ENCODE measurements at places on chromosomes 16 and 17. TPM values are rescaled to one million over a fixed set of nuclear protein-coding genes. Genes with fewer than 3 reads are reported as not detected.

Gene PIRT
- 0.83 TPM for total RNA-seq

Gene MMP25
- total RNA-seq: 3.3 TPM

Gene ABAT
- total RNA-seq: 24.8 TPM

Gene CACNA1G
- not detected for total RNA-seq

GRCh38 chr16:54342966-54343365, 56.4 kb upstream of the IRX3 start:
- no peaks in the 10 kb centered on the region for H3K4me1 ChIP-seq
- H3K27ac ChIP-seq: no peak overlapping the region
- no peaks in the 10 kb centered on the region for H3K36me3 ChIP-seq
- DNase-seq: no peak
- no peak overlapping the region for H3K4me3 ChIP-seq

DNA sequence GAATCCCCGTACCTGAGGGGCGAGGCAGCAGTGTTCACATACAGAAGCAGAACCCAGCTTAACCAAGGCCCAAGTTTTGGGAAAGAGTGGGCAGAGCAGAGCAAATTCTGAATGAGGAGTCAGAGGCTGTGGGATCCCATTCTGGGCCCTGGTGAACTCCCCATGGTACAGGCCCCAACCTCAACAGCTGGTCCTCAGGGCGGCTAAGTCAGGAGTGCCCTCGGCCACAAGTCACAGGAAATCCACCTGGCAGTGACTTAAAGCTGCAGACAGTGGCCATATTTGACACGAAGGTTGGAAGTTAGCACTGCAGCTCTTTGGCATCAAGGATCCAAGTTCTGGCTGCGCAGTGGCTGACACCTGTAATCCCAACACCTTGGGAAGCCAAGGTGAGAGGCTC, 237.1 kb downstream of the PARN start:
- H3K27ac ChIP-seq: no peak overlapping the region
- no peaks in the 10 kb centered on the region for H3K36me3 ChIP-seq
- no peak for DNase-seq
- H3K4me3 ChIP-seq: no peak overlapping the region
- H3K27me3 ChIP-seq: no peaks in the 10 kb centered on the region

DNA sequence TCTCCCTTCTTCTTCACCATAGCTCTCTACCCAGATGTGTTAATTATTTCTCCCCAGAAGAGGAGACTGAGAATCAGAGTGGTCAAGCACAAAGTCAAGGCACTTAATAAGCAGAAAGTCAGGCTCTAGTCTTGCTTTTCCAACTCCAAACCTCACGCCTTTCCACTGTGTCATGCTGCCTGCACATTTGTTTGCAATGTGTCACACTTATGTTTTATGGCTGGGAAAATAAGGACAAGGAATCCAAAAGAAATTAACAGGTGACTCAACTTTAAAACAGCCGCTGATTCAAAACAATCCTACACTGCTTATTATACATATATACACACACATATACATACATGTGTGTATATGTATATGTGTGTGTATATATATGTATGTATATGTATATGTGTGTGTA, 255.7 kb upstream of the DYNLRB2 start:
- H3K4me3 ChIP-seq: no peak overlapping the region
- no peaks in the 10 kb centered on the region for H3K36me3 ChIP-seq
- no peaks in the 10 kb centered on the region for H3K4me1 ChIP-seq
- no peak for DNase-seq
- no peaks in the 10 kb centered on the region for H3K27me3 ChIP-seq
- no peak overlapping the region for H3K27ac ChIP-seq

DNA sequence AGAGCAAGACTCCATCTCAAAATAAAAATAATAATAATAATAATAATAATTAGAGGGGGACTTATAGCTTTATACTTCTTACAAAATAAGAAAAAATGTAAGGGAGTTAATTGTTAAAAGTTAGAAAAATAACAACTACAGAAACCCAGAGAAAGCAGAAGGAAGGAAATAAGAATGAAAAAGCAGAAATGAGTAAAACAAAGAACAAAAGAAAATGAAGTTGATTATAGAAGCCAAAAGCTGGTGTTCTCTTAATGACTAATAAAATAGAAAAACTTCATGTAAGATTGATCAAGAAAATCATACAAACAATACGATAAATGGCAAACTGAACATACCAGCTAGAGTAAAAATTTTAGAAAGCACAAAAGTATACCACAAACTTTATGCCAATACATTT, 6.8 kb upstream of the NSMCE1 start:
- no peak overlapping the region for H3K27ac ChIP-seq
- no peak for DNase-seq
- no peak overlapping the region for H3K4me3 ChIP-seq
- H3K36me3 ChIP-seq: no peaks in the 10 kb centered on the region
- no peaks in the 10 kb centered on the region for H3K27me3 ChIP-seq

- no peaks in the 10 kb centered on the region for H3K36me3 ChIP-seq
- H3K27me3 ChIP-seq: no peaks in the 10 kb centered on the region
- no peak overlapping the region for H3K4me3 ChIP-seq
- H3K27ac ChIP-seq: no peak overlapping the region
These were observed 41.3 kb downstream of the GPRC5B start for GRCh38 chr16:19843371-19843770.

- H3K4me3 ChIP-seq: no peak overlapping the region
- no peak for DNase-seq
- H3K36me3 ChIP-seq: no peaks in the 10 kb centered on the region
- H3K4me1 ChIP-seq: peaks cover 4% of the 10 kb centered on the region
These were observed 4.7 kb downstream of the ZPBP2 start for GRCh38 chr17:39872751-39873150.

DNA sequence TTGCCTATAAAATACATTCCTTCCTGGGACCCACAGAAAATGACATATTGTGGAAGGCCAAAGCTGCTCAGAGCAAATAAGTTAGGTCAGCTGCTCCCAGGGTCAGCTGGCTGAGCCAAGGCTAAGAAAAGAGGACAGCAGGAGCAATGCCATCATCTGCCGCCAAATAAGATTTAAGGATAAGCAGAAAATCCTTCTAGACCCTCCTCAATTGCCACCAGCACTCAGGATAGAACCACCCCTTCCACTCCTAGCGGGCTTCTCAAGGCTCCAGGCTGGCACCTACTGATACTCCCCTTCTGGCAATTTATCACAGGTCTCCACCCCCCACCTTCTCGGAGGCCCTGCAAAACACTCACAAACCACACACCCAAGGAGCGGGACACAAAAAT, 22.9 kb downstream of the MBTPS1 start:
- peaks cover 98% of the 10 kb centered on the region for H3K36me3 ChIP-seq
- no peak for DNase-seq
- no peaks in the 10 kb centered on the region for H3K27me3 ChIP-seq
- H3K4me3 ChIP-seq: no peak overlapping the region
- no peak overlapping the region for H3K27ac ChIP-seq
- H3K4me1 ChIP-seq: no peaks in the 10 kb centered on the region

GRCh38 chr16:49530427-49530970, 156.9 kb downstream of the C16orf78 start:
- no peak for DNase-seq
- no peak overlapping the region for H3K27ac ChIP-seq
- no peaks in the 10 kb centered on the region for H3K4me1 ChIP-seq
- no peak overlapping the region for H3K4me3 ChIP-seq

GRCh38 chr16:29985271-29985811, 10.1 kb downstream of the HIRIP3 start:
- H3K27ac ChIP-seq: no peak overlapping the region
- peaks cover 99% of the 10 kb centered on the region for H3K36me3 ChIP-seq
- peak; percentile 29 for DNase-seq
- no peaks in the 10 kb centered on the region for H3K4me1 ChIP-seq
- H3K4me3 ChIP-seq: no peak overlapping the region

GRCh38 chr16:19884611-19885450, at the start of gene GPRC5B:
Gene GPRC5B, minus strand, starts transcription at chr16:19884848. Its CDS starts 12,003 bp downstream, at chr16:19872845.
- no peak for DNase-seq
- H3K4me1 ChIP-seq: peaks cover 26% of the 10 kb centered on the region
- H3K27ac ChIP-seq: peak within 1 kb of the TSS; percentile 14
- H3K36me3 ChIP-seq: no peaks in the 10 kb centered on the region

- no peaks in the 10 kb centered on the region for H3K27me3 ChIP-seq
- no peaks in the 10 kb centered on the region for H3K36me3 ChIP-seq
- DNase-seq: no peak
- H3K4me3 ChIP-seq: no peak overlapping the region
- H3K4me1 ChIP-seq: no peaks in the 10 kb centered on the region
These were observed 24.0 kb upstream of the GRIN2A start for GRCh38 chr16:10206215-10206614.

- no peaks in the 10 kb centered on the region for H3K27me3 ChIP-seq
- H3K4me3 ChIP-seq: peak within 1 kb of the TSS; percentile 62
- peaks cover 24% of the 10 kb centered on the region for H3K36me3 ChIP-seq
- peak; percentile 93 for DNase-seq
- H3K27ac ChIP-seq: peak within 1 kb of the TSS; percentile 75
These were observed at the start of gene NKIRAS2 for GRCh38 chr17:42019509-42020404. Gene NKIRAS2, plus strand, starts transcription at chr17:42020090. Its CDS starts 1,488 bp downstream, at chr17:42021578.

Data from Peyer's patch (tissue), 4 donors.